Stimulated activated CD4-positive, alpha-beta T cell treated with anti-CD3 and anti-CD28 coated beads, Interleukin-1b, Interleukin-23, amount 100 ng/mL, for 1 hour (primary cell): ENCODE measurements at places on chromosomes 5 and 9.

- DNase-seq = no peak
Measured at GRCh38 chr5:14143841-14144585, 871 bp downstream of the TRIO start.

DNA sequence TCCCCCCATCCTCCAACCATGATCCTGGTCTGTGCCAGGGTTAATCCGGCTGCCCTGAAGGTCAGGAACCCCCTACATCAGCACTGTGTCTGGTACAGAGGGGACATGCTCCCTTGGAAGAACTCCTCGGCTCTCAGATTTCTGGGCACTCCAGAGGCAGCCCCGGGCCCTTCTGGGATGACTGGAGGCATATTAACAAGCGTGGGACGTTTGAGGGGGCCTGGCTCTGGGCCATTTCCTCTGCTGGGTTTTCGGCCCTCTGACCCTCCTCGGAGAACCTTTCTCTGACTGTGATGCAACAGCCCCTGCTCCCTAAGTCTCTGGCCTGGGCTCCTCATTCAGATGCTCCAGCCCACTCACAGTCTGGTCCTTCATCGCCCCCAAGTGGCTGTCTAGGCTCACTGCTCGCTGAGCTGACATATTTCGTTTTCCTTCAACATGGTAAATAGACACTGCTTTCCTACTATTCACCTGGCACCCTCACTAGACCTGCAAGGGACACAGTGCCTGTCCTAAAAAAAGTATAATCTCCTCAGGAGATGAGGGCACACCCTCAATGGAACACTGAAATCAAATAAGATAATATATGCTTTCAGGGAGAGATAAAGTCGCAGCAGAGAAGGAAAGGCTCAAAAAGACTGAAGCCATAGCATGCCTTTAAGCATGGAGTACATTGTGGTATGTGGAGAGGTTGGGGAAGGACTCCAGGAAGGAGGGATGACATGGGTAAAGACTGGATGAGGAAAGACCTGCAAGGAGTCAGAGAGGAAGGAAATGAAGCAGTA lies 404.7 kb upstream of the TRPC7 start:
- DNase-seq = no peak

GRCh38 chr9:131951905-131952304 lies 127.8 kb downstream of the MED27 start:
- DNase-seq = no peak

GRCh38 chr5:2153802-2154201 lies 271.1 kb upstream of the IRX4 start:
- DNase-seq = no peak

DNA sequence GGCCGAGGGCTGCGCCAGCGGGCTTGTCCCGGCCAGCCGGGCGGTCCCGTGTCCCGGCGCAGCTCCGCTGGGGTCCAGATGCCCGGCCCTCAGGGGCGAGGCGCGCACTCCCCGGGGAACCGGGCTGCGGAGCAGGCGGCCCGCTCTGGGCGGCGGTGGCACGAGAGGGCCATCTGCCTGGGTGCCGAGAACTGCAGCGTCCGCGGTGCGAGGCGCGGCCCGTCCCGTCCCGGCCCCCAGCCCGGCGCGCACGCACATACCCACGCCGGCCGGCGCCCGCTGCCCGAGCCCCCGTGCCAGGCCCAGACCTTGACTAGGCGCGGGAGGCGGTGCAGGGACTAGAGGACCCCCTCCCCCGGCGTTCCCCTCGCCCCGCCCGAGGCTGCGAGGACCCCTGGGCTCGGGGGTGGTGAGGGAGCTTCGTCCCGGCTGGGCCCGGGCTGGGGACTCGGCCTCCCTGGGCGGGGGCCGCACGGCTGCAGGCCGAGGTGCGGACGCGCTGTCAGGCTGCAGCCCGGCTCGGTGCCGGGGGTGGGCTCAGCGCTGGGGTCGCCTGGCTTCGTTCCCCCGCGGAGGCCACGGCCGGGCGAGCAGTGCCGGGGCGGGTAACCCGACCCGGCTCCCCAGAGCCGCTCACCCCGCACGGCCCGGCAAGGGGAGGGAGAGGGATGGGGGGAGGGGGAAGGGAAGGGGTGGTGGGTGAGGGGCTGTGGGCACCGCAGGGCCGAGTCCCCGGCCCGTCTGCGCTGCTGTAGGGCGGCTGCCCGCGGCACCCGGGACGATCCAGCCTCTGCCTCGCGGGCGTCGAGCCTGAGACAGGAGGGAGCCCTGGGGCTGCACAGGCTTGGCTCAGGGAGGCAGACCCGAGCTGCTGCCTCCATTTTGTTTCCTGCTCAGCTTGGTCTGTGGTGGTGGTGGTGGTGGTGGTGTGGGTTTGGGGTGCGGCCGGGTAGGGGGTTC lies 1.2 kb upstream of the NSD1 start:
- DNase-seq = no peak

DNA sequence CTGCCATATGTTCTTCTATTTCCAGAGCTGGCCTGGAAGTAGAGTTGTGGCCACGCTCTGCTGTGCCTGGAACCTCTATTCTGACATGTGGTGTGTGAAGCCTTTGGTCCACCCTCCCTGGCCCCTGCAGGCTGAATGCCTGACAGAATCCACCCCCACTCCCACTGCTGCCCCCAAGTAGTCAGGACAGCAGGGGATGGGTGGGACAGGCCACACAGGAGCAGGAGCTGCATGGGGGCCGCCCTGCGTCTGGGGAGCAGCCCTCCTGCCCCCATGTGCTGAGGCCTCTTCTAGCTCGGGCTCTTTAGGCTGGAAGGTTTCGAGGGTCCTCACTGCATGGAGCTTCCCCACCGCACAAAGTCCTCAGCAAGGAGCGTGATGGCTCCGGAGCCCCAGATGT lies 32.6 kb upstream of the IRX4 start:
- DNase-seq = no peak

GRCh38 chr9:130461731-130462130 lies 17.0 kb downstream of the ASS1 start:
- DNase-seq = no peak

- no peak for DNase-seq
Measured at GRCh38 chr5:112604732-112605630, 132.7 kb upstream of the APC start.

DNA sequence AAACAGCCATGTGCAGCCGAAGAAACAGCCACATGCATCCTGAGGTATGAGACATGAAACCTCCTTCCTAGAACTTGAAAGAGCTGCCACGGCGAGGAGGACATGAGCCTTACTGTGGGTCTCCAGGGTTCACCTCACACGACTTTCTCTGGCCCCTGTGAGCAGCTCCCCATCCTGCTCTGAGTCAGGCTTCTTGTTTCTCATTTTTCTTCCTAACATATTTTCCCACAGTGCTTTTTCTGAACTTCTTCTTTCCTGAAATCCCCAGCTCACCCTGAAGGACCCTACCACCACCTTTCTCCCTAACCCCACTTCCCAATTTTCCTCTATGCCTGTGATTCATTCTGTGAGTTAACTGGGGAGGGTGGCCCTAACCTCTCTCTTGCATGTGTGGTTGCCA lies 33.7 kb upstream of the ADRB2 start:
- no peak for DNase-seq

DNA sequence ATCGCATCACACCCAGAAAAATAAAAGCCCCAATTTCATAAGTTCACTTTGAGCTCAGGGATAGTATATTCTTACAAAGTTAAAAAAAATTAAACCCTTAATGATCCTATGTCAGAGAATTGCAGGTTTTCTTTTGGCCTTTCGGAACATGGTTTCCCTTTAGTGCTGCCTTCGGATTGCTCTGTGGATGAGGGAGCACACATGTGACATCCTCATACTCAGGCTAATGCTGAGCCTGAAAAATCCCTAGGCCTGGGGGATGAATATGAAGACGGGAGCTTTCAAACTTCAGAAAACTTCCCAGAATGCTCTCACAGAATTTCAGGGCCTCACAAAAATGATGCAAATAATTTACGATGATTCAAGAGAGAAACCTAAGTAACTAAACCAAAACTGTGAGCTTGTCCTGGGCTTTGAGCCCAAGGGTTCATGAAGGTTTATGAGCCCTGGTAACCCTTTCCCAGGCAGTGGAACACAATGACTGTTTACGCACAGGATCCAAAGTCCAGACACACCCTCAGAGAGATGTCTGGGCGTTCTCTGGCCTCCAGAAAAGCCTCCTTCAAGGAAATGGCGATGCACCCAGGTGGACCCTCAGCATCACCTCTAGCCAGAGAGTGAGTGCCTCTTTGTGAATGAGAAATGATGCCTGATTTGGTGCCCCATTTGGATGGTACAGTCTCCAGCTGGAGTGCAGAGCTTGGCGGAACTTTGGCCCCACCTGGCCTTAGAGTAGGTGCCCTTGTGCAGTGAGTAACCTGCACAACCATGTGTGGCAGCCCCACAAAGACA lies 145.4 kb downstream of the ENTREP1 start:
- DNase-seq = no peak

DNA sequence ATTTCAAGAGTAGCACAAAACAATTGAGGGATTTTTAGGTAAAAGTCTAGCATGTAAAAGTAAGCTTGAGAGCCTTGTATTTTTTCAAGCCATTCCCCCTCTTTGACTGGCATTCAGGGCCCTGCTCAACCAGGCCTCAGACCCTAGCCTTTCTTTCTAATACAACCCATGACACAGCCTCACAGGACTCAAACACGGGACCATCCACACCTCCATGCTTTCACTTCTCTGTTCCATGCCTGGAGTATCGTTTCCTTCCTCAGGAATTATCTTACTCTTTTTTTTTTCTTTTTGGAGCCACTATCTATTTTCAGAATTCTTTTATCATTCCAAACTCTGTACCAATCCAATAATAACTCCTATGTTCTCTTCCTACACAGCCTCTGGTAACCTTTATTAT lies 560.2 kb upstream of the CLINT1 start:
- DNase-seq = no peak
